Adrenal gland (tissue), 19 donors: ENCODE measurements at places on chromosomes 13 and 19.

DNA sequence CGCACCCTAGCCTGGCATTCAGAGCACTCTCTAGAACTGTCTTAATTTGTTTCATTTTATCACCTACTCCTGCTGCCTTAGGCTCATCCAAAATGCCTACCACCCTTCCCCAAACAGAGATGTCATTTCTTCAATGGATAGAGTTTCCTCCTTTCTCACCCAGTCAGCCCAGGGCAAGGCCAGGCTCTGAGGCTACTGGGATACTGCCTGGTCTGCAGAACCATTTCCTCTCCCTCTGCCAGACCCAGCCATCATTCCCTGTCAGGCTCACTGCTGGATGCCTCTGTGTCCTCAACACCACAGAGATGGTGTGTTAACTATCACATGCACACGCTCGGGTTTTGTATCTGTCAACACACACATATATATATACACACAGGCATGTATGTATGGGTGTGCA, 47.2 kb downstream of the C13orf42 start:
- peaks cover 7% of the 10 kb centered on the region for H3K27me3 ChIP-seq
- no peak for DNase-seq
- H3K27ac ChIP-seq: no peak overlapping the region
- H3K36me3 ChIP-seq: no peaks in the 10 kb centered on the region
- no peaks in the 10 kb centered on the region for H3K4me1 ChIP-seq

DNA sequence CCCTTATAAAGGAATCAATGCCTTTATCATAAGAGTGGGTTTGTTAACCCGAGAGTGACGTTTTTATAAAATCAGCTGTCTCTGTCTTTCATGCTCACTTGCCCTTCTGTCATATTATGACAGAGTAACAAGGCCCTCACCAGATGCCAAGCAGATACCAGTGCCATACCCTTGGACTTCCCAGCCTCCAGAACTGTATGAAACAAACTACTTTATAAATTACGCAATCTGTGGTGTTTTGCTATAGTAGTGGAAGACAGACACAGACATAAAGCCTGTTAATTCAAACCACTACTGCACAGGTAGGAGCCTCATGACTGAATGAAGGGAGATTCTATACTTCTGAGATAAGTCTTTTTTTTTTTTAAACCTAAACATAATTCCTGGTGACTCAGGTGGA, 4.6 kb downstream of the VN1R1 start:
- no peak overlapping the region for H3K4me3 ChIP-seq
- H3K27ac ChIP-seq: no peak overlapping the region
- no peaks in the 10 kb centered on the region for H3K4me1 ChIP-seq
- H3K27me3 ChIP-seq: no peaks in the 10 kb centered on the region
- no peaks in the 10 kb centered on the region for H3K36me3 ChIP-seq

GRCh38 chr13:51786425-51787265, 17.3 kb downstream of the DHRS12 start:
- H3K36me3 ChIP-seq: no peaks in the 10 kb centered on the region
- H3K4me3 ChIP-seq: no peak overlapping the region
- H3K27ac ChIP-seq: no peak overlapping the region
- no peaks in the 10 kb centered on the region for H3K27me3 ChIP-seq

DNA sequence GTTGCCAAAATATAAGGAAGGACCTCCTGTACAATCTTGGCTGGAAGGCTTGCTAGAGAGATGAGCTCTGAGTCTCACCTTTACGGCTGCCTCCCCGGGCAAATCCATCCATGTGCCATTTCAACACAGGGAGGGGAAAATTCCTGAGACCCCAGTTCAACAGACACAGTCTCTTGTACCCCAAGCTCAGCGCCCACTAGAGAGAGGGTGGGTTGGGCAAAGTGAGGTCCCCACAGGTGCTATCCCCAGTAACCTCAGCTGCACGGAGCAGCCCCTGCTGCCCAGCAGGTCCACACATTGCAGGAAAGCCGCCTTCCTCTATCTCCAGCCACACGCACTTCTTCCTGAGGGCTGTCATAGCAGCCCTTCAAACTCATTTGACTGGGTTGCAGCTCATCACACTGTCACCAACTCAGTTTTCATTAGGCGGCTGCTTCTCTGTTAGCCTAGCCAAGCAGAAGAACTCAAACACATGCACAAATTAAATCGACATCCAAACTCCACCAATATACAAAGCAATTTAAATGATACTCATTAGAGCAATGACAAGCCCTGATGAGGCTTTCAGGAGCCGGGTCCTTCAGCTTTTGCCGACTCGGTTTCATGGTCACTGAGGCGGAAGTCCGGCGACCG, 80.4 kb downstream of the TSHZ3 start:
- H3K4me3 ChIP-seq: no peak overlapping the region
- no peaks in the 10 kb centered on the region for H3K27me3 ChIP-seq
- DNase-seq: no peak
- H3K27ac ChIP-seq: no peak overlapping the region

DNA sequence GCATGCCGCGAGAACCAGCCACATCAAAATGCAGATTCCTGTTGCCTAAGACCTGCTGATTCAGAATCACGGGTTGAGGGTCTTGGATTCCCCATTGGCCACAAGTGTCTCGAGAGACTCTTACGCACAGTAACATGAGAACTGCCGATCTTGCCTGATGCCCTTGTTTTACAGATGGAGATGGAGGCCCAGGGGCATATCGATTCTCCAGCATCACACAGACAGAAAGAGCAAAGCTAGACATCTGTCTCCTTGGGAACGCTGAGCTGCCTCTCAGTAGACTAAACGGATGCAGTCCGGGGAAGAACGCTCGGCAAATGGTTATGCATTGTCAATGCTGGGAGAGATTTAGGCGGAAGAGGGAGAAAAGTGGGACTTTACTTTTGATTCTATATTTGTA, 5.4 kb downstream of the NLRP12 start:
- no peak for DNase-seq
- no peak overlapping the region for H3K4me3 ChIP-seq
- H3K36me3 ChIP-seq: no peaks in the 10 kb centered on the region
- H3K27me3 ChIP-seq: no peaks in the 10 kb centered on the region
- H3K27ac ChIP-seq: no peak overlapping the region
- no peaks in the 10 kb centered on the region for H3K4me1 ChIP-seq

GRCh38 chr19:8361921-8362793, 1.8 kb upstream of the ANGPTL4 start:
- H3K4me3 ChIP-seq: no peak overlapping the region
- H3K27me3 ChIP-seq: no peaks in the 10 kb centered on the region
- peaks cover 33% of the 10 kb centered on the region for H3K4me1 ChIP-seq
- H3K27ac ChIP-seq: peak overlapping the region; percentile 67
- H3K36me3 ChIP-seq: no peaks in the 10 kb centered on the region
- DNase-seq: peak; percentile 98

GRCh38 chr13:49579501-49579900, 5.9 kb downstream of the RCBTB1 start:
- no peak overlapping the region for H3K4me3 ChIP-seq
- peaks cover 8% of the 10 kb centered on the region for H3K36me3 ChIP-seq
- no peak for DNase-seq
- peaks cover 24% of the 10 kb centered on the region for H3K4me1 ChIP-seq
- no peaks in the 10 kb centered on the region for H3K27me3 ChIP-seq

GRCh38 chr19:10079031-10079453, 7.1 kb upstream of the SHFL start:
- H3K4me3 ChIP-seq: no peak overlapping the region
- no peaks in the 10 kb centered on the region for H3K36me3 ChIP-seq
- no peak for DNase-seq
- no peaks in the 10 kb centered on the region for H3K4me1 ChIP-seq
- H3K27me3 ChIP-seq: no peaks in the 10 kb centered on the region

- no peaks in the 10 kb centered on the region for H3K4me1 ChIP-seq
- no peak for DNase-seq
- H3K27ac ChIP-seq: no peak overlapping the region
These were observed 309.8 kb downstream of the KLF5 start for GRCh38 chr13:73368608-73369007.

- no peak overlapping the region for H3K27ac ChIP-seq
- no peaks in the 10 kb centered on the region for H3K36me3 ChIP-seq
- H3K4me1 ChIP-seq: no peaks in the 10 kb centered on the region
- no peak overlapping the region for H3K4me3 ChIP-seq
These were observed 125.0 kb downstream of the URI1 start for GRCh38 chr19:30066781-30067759.

DNA sequence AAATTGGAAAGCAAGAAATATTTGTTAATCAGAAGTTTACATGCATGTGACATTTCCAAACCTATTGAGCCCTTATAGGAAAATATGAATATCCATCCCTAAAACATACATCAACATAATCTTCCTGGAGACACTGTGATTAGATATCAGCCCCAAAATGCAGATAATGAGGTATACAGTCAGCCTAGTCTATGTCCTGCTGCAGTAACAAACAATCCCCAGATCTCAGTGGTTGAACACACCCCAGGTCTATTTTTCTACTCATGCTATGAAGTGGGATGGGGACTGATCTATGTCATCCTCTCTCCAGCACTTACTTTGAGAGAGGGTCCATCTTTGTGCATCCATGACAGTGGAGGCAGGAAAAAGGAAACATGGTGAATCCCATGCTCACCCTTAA, 31.2 kb downstream of the CACNA1A start:
- no peak for DNase-seq
- H3K4me1 ChIP-seq: no peaks in the 10 kb centered on the region
- no peak overlapping the region for H3K27ac ChIP-seq
- H3K36me3 ChIP-seq: no peaks in the 10 kb centered on the region

DNA sequence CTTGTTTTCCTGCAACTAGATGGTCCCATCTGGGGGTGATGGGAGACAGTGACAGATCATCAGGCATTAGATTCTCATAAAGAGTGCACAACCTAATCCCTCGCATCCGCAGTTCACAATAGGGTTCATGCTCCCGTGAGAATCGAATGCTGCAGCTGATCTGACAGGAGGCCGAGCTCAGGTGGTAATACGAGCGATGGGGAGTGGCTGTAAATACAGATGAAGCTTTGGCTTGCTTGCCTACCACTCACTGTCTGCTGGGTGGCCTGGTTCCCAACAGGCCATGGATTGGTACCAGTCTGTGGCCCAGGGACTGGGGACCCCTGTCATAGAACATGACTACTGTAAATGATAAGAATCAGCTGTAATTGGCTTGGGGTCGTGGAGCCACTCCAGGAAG, 28.0 kb downstream of the WDR88 start:
- H3K27me3 ChIP-seq: no peaks in the 10 kb centered on the region
- no peak overlapping the region for H3K4me3 ChIP-seq
- H3K36me3 ChIP-seq: no peaks in the 10 kb centered on the region
- no peak for DNase-seq
- no peaks in the 10 kb centered on the region for H3K4me1 ChIP-seq

DNA sequence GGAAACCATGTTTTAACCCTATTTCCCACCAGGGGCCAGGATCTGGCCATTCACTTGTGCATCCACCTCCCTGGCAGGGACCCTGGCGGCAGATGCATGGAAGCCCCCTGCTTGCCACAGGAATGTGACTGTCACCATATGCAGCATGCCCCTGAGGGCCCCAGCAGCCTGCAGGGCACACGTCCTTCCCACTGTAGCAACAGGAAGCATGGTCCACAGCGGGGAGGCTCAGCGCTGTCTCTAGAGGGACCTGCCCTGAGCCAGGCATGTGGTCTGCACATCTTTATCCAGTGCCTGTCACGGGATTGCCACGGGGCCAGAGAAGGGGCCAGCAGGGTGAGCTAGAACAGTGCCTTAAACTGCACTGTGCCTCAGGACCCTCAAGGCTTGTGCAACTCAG, 34.9 kb upstream of the MCF2L start:
- no peaks in the 10 kb centered on the region for H3K27me3 ChIP-seq
- no peak overlapping the region for H3K4me3 ChIP-seq
- no peak overlapping the region for H3K27ac ChIP-seq
- no peaks in the 10 kb centered on the region for H3K4me1 ChIP-seq
- H3K36me3 ChIP-seq: no peaks in the 10 kb centered on the region
- DNase-seq: no peak

- no peaks in the 10 kb centered on the region for H3K4me1 ChIP-seq
- H3K36me3 ChIP-seq: no peaks in the 10 kb centered on the region
- no peak overlapping the region for H3K27ac ChIP-seq
- DNase-seq: no peak
- H3K27me3 ChIP-seq: peaks cover 44% of the 10 kb centered on the region
These were observed 211.1 kb downstream of the TEX29 start for GRCh38 chr13:111531505-111531904.

DNA sequence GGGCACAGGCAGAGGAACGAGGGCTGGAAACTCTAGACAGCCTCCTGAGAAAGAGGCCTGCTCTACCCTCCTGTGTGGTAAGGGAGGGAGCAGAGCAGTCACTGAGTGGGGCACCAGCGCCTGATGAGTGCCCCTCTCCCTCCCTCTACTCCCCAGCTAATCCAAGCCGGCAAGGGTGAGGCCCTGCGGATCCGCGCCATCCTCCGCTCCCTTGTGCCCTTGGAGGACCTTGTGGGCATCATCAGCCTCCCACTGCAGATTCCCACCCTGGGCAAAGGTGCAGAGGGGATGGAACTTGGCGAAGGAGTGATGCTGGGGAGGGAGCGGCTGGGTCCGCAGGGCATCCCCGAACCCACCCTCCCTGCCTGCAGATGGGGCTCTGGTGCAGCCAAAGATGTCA, 67.0 kb downstream of the RYR1 start:
- H3K4me3 ChIP-seq: no peak overlapping the region
- no peaks in the 10 kb centered on the region for H3K4me1 ChIP-seq
- H3K27me3 ChIP-seq: no peaks in the 10 kb centered on the region
- no peak overlapping the region for H3K27ac ChIP-seq
- DNase-seq: no peak

DNA sequence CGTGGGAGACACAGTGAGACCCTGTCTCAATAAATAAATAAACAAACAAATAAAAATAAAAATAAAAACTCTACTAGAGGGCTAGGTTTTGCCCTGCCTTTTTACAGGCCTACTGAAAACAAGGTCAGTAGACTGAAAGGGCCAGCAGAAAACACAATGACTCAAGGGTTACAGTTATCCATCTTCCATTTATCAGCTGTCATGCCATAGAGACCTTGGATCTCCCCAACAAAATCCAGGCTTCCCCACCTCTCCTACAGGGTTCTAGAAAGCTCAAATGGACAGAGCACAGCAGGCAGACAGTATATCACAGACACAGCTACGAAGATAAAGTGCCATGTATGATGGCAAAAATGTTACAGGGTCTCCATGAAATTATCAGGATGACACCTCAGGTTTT, 54.4 kb downstream of the FOXO1 start:
- H3K27ac ChIP-seq: peak overlapping the region; percentile 45
- DNase-seq: peak; percentile 43
- H3K4me3 ChIP-seq: no peak overlapping the region
- no peaks in the 10 kb centered on the region for H3K36me3 ChIP-seq
- no peaks in the 10 kb centered on the region for H3K27me3 ChIP-seq

GRCh38 chr19:35557539-35558399, 5.7 kb downstream of the ATP4A start:
- no peaks in the 10 kb centered on the region for H3K27me3 ChIP-seq
- H3K36me3 ChIP-seq: no peaks in the 10 kb centered on the region
- peak; percentile 94 for DNase-seq
- H3K4me1 ChIP-seq: peaks cover 19% of the 10 kb centered on the region

DNA sequence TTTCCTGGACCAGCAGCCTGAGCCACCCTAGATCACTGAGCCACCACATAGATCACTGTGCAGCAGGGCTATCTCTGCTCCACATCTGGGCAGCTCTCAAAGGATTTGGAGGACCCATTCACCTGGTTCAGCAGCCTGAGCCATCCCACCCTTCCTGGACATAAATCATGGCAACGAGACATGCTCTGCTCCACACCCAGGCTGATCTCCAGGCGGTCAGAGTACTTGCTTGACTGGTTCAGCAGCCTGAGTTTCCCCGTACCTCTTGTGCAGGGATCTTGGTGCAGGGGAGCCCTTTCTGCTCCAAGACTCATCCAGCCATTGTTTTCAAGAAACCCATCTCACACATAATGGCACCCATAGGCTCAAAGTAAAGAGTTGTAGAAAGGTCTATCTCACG, 195.3 kb downstream of the LIG4 start:
- no peak overlapping the region for H3K27ac ChIP-seq
- no peak for DNase-seq

GRCh38 chr13:25423831-25424230, 52.1 kb downstream of the ATP8A2 start:
- DNase-seq: no peak
- H3K4me3 ChIP-seq: no peak overlapping the region
- no peaks in the 10 kb centered on the region for H3K4me1 ChIP-seq
